Naive thymus-derived CD4-positive, alpha-beta T cell (primary cell): ENCODE measurements at places on chromosomes 16 and 17. TPM values are rescaled to one million over a fixed set of nuclear protein-coding genes. Genes with fewer than 3 reads are reported as not detected.

DNA sequence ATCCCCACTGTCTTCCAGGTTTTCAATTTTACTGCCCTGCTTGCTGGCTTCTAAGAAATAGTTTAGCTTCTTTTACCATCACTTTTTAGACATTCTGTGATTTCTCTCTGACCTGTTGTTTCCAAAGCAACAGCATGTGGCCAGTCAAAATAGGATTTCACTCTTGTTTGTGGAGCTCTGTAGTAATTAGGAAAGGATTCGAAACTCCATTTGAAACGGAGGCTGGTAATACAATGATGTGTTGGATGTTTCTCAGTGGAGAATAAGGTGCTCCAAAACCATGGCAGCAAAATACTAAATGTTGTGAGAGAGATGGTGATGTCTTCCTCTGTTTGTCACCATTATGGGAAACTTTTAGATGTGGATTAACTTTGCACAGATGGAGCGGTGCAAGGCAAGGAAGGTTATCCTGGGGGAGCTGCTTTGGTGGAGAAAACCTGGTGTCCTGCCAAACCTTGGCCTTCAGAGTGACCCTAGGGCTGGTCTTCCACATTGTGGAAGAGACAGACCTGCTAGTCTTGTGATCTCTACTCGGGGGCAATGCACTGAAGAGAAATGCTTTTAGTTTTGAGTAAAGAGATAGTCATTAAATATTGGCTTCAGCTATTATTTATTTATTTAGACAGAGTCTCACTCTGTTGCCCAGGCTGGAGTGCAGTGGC, 79.4 kb downstream of the PRKCA start:
- H3K4me3 ChIP-seq: no peak overlapping the region
- no peaks in the 10 kb centered on the region for H3K36me3 ChIP-seq
- DNase-seq: no peak
- H3K27me3 ChIP-seq: no peaks in the 10 kb centered on the region
- H3K27ac ChIP-seq: no peak overlapping the region

The HSPB9 gene
- total RNA-seq: not detected

DNA sequence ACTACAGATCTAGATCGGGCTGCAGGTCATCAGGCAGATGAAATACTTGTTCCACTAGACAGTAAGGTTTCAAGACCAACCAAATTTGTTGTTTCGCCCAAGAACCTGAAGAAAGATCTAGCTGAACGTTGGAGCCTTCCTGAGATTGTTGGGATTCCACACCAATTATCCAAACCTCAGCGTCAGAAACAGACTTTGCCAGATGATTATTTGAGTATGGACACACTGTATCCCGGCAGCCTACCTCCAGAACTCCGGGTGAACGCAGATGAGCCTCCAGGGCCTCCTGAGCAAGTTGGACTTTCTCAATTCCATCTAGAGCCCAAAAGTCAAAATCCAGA, 14.4 kb downstream of the LRRC37B start:
- H3K36me3 ChIP-seq: no peaks in the 10 kb centered on the region
- no peak for DNase-seq
- no peak overlapping the region for H3K4me3 ChIP-seq
- no peaks in the 10 kb centered on the region for H3K4me1 ChIP-seq
- H3K27me3 ChIP-seq: no peaks in the 10 kb centered on the region

GRCh38 chr16:3188675-3188924, 596 bp downstream of the OR1F1 start:
- H3K36me3 ChIP-seq: no peaks in the 10 kb centered on the region
- H3K4me3 ChIP-seq: peak overlapping the region; percentile 6
- H3K27me3 ChIP-seq: peaks cover 29% of the 10 kb centered on the region
- peaks cover 24% of the 10 kb centered on the region for H3K4me1 ChIP-seq

DNA sequence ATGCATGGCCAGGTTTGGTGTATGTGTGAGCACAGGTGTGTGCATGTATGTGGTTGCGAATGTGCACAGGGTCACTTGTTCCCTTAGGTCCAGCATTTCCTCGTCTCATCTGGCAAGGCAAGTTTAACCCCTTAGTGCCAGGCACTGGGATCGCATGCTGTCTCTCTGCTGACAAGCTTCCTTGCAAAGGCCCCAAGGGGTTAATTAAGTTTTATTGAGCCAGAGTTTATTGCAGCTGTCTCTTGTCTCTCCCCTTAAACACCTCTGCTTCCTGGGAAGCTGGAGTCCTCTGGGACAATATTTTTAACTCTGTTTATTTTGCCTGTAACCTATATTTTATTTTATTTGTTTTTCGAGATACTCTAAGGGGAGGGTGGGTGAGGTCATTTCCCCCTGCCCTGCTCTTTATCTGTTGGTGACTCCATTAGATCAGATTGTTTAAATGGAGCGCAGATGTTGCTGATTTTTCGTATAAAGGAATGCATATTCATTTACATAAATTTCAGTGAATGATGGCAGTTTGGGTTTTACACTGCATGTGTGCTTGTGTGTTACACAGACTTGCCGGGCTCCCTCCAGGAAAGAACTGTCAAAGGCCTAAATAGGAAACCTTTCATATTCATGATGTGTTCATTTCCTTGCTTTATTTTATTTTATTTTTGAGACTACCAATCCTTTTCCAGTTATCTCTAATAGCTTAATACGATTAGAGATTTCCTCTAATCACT, 99.7 kb downstream of the CBLN1 start:
- no peak for DNase-seq
- H3K27me3 ChIP-seq: no peaks in the 10 kb centered on the region
- no peak overlapping the region for H3K4me3 ChIP-seq

The GSDMA gene
- total RNA-seq: 1.6 and 2.4 TPM in 2 replicates

- no peak overlapping the region for H3K27ac ChIP-seq
- peaks cover 26% of the 10 kb centered on the region for H3K4me1 ChIP-seq
- DNase-seq: no peak
Measured at GRCh38 chr16:74611721-74612120, 4.8 kb upstream of the GLG1 start.

DNA sequence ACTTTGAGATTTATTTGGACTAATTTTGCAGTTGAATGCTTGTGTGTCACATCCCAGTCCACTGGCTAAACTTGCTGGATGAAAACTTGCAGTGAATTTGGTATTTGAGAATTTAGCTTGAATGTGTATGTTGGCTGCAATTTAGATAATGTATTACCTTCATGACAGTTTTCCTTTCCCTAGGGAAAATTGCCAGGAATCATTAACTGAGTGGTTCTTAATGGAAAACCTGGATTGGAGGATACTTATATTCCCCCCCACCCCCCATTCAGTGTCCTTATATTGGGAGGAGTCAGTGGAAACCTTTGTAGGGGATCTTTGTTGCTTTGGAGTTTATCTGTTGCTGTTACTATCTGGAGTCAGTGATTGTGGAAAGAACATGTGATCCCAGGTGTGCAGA, 67.6 kb downstream of the KPNA2 start:
- DNase-seq: no peak
- H3K4me1 ChIP-seq: peaks cover 20% of the 10 kb centered on the region
- peak overlapping the region; percentile 75 for H3K4me3 ChIP-seq
- H3K27me3 ChIP-seq: no peaks in the 10 kb centered on the region
